ENCODE measurements at places on chromosomes 6 and 20. TPM values are rescaled to one million over a fixed set of nuclear protein-coding genes. Genes with fewer than 3 reads are reported as not detected.
A peak's percentile ranks its signal among the peaks of the same experiment; 100 is the strongest.

DNA sequence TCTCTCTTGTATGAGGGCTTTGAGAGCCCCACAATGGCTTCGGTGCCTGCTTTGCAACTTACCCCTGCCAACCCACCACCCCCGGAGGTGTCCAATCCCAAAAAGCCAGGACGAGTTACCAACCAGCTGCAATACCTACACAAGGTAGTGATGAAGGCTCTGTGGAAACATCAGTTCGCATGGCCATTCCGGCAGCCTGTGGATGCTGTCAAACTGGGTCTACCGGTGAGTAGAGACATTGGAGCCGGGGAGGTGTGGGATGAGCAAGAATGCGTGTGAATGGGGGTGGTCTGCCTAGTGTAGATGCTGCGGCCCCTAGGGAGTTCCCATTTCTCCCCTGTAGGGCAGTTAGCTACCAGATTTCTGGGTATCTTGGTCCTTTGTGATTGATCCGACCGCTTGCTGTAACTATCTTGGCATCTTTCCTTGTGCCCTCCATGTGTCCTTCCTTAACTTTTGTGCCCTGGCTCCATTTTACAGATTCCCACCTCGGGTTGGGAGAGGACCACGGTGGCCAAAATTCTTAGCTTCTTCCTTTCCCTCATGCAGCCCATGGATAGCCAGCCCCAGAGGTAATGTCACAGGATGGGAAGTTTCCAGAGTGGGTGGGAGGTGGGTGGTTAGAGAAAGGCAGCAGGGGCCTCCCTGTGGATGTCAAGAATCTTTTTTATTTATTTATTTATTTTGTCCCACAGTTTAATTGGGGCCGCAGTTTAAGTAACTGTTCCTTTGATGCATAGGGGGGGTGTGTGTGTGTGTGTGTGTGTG is 6.3 kb downstream of the BRD2 start:
- H3K27me3 ChIP-seq = no peaks in the 10 kb centered on the region
- peak overlapping the region; percentile 84 for H3K27ac ChIP-seq
- peaks cover 43% of the 10 kb centered on the region for H3K4me1 ChIP-seq

The ECT2L gene
- total RNA-seq = not detected

The TRAPPC3L gene
- not detected for total RNA-seq

GRCh38 chr6:106411643-106412200 is 51.2 kb downstream of the CRYBG1 start:
- no peaks in the 10 kb centered on the region for H3K4me1 ChIP-seq
- H3K27ac ChIP-seq = no peak overlapping the region
- no peak for DNase-seq
- no peaks in the 10 kb centered on the region for H3K27me3 ChIP-seq

GRCh38 chr6:163952005-163952404 is 537.5 kb downstream of the QKI start:
- H3K27me3 ChIP-seq = peaks cover 6% of the 10 kb centered on the region
- no peak overlapping the region for H3K27ac ChIP-seq
- DNase-seq = no peak

The NRSN2 gene
- 7.6 TPM for total RNA-seq

DNA sequence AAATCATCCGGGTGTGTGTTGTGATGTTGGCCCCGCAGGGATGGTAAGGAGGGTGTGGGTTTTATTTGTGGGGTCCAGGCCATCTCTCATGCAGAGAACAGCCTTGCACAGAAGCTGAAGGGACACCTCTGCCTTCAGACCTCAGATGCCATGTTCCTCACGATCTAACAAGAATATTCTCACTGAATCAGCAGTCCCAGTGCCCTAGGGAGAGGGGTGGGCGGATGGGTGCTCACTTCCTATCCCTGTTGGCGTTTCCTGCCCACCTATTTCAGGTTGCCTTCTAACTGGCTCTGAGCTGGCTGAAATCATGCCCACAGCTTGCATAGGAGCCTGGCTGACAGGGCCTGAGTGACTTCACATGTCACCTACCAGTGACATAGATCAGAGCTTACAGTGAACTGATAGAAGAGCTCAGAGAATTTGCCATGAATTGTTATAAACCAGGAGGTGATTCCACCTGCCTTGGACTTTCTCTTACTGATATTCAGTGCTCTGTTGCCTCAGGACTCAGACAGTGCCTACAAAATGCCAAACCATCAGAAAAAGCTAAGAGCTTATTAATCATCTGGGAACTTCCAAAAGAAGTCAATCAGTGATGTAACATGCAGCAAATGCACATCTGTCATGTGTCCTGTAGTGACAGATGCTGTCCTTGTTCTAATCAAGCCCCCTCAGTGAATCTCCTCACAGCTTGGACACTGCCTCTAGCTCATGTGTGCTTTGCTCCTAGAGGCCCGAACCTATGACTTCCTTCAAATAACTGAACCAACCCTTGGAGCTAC is 285.8 kb upstream of the PRND start:
- no peaks in the 10 kb centered on the region for H3K36me3 ChIP-seq
- no peak overlapping the region for H3K27ac ChIP-seq
- no peaks in the 10 kb centered on the region for H3K4me1 ChIP-seq
- peaks cover 3% of the 10 kb centered on the region for H3K27me3 ChIP-seq

The PRDM1 gene
- total RNA-seq = 88.2 TPM

- H3K4me1 ChIP-seq = peaks cover 14% of the 10 kb centered on the region
- H3K27me3 ChIP-seq = no peaks in the 10 kb centered on the region
- peaks cover 14% of the 10 kb centered on the region for H3K36me3 ChIP-seq
- no peak overlapping the region for H3K4me3 ChIP-seq
- DNase-seq = no peak
Observed at GRCh38 chr20:38894091-38894847, 31.9 kb upstream of the FAM83D start.

DNA sequence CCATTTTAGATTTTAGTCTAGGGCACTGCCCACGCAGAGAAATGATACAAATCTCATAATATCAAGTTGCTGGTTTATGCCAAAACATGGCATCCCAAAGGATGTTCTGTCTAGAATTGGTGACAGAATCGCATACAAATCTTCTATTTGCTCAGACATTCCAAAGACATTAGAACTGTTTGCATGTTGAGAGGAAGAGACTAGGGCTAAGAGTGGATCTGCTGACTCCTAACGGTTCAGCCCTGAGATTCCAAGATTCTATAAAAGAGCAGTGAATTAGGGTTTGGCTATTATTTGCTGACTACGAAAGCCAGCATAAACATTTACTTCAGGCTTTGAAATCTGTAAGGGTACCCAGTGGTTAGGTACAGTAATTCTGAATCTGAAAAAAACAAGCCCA is 3.6 kb downstream of the EPB41L2 start:
- no peak overlapping the region for H3K4me3 ChIP-seq
- no peaks in the 10 kb centered on the region for H3K27me3 ChIP-seq
- H3K4me1 ChIP-seq = peaks cover 14% of the 10 kb centered on the region
- no peak overlapping the region for H3K27ac ChIP-seq
- H3K36me3 ChIP-seq = no peaks in the 10 kb centered on the region

DNA sequence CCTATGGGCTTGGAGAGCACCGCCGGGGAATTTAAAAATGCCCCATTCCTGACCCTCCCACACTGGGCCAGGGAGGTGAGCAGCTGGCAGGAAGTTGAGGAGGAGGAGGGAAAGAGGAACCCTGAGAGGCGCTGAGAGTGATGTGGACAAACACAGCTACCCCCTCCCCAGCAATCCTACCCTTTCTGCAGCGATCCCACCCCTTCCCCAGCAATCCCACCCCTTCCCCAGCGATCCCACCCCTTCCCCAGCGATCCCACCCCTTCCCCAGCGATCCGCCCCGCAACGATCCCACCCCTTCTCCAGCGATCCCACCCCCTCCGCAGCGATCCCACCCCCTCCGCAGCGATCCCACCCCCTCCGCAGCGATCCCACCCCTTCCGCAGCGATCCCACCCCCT is 111.6 kb downstream of the SYCP2 start:
- no peak overlapping the region for H3K27ac ChIP-seq
- H3K27me3 ChIP-seq = no peaks in the 10 kb centered on the region
- H3K4me3 ChIP-seq = no peak overlapping the region
- no peaks in the 10 kb centered on the region for H3K4me1 ChIP-seq
- no peak for DNase-seq

DNA sequence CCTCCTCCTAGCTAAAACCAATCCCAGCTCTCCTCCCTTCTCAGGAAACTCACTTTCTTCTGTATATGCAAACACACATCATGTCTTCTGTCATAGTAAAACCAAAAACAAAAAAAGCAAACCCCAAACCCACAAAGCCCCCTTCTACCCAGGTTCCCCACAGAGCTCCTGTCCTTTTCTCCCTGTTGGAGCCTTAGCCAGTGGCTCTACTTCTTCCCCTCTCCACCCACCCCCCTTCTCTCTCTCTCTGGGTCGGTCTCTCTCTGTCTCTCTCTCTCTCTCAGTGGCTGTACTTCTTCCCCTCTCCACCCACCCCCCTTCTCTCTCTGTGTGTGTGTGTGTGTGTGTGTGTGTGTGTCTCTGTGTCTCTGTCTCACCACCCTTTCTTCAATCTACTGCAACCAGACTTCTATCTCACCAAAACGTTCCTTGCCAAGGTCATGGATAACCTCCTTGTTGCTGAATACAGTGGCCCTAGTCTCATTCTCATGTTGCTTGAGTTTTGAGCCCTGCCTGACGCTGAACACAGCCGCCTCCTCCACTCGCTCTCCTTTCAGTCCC is 8.7 kb upstream of the OSER1 start:
- H3K27ac ChIP-seq = no peak overlapping the region
- DNase-seq = no peak
- peaks cover 39% of the 10 kb centered on the region for H3K4me1 ChIP-seq
- peak overlapping the region; percentile 48 for H3K4me3 ChIP-seq

The GPLD1 gene
- 0.64 TPM for total RNA-seq

DNA sequence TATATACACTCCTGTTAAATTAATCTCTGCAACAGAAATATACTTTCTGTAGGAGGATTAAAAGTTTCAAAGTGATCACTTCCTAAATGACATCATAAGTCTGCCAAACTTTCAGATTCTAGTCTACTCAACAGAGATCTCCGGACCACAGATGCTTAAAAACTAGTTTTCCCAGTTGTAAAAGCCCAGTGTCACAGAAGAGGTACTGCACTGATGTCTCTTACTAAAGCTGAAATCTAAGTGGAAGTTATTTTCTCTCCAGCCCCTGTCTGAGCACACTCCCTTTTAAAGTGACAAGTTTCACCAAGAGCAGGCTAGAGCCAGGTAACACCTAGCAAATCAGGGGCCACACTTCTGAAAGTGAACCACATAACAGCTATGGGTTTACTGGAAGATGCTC is 71.6 kb upstream of the DST start:
- no peaks in the 10 kb centered on the region for H3K36me3 ChIP-seq
- H3K27ac ChIP-seq = no peak overlapping the region
- no peaks in the 10 kb centered on the region for H3K27me3 ChIP-seq
- DNase-seq = no peak
- H3K4me3 ChIP-seq = no peak overlapping the region
- no peaks in the 10 kb centered on the region for H3K4me1 ChIP-seq

DNA sequence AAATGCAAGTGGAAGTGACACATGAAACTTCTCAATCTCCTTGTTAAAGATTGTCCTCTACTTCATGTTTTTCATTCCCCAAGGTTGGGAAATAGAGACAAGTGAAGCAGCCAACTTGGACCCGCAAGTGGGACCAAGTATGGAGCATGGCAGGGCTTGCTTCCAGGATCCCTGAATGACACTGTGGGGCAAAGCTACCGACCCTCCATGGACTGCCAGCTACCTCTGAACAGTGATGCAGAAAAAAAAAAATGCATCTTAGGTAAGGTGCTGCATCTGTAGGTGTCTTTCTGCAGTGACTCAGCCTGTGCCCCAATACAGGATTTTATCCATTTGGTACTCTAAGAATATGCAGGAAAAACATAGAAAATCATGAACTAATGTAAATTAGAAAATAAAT is 119.1 kb upstream of the ENPP5 start:
- DNase-seq = no peak
- H3K36me3 ChIP-seq = no peaks in the 10 kb centered on the region
- no peaks in the 10 kb centered on the region for H3K4me1 ChIP-seq
- no peak overlapping the region for H3K4me3 ChIP-seq
- H3K27ac ChIP-seq = no peak overlapping the region

DNA sequence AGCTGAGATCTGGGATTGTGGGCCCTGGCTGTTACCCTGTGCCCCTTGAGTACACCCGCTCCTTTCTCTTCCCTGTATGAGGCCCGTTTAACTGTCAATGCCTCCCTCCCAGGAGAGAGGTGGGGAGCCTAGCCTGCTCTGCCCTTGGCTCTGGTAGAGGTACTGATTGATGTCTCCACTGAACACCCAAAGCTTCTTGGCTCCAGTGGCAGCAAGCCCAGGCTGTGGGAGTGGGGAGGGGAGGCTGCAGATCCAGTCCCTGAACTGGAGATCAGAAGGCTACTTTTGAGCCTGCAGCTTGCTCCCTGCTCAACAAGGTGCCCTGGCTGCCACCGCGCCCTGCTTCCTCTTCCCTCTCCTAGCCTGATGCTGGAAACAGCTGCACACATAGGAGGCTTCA is 7.5 kb downstream of the LRRC73 start:
- no peak for DNase-seq
- peaks cover 36% of the 10 kb centered on the region for H3K36me3 ChIP-seq
- no peak overlapping the region for H3K4me3 ChIP-seq

- DNase-seq = no peak
- H3K27me3 ChIP-seq = no peaks in the 10 kb centered on the region
- no peak overlapping the region for H3K4me3 ChIP-seq
- H3K4me1 ChIP-seq = no peaks in the 10 kb centered on the region
- no peaks in the 10 kb centered on the region for H3K36me3 ChIP-seq
- no peak overlapping the region for H3K27ac ChIP-seq
Observed at GRCh38 chr6:49906526-49906925, 40.2 kb upstream of the CRISP1 start.

DNA sequence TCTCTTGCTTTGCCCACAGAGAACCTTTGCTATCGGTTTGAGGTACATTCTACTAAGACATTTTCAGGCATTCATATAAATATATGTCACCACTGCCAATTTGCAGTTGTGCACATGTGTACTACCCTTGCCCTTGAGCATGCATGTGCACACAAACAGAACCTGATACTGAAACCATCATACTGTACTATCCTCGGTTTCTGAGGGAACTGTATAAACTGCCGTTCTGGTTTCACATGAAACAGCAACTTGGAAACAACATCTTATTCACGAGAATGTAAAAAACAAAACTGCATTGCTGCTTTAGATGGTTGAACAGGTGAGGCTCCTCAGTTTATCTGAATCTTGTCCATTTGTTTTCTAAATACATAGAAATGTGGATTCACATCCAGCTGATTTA is 151.2 kb upstream of the TMEM170B start:
- no peaks in the 10 kb centered on the region for H3K27me3 ChIP-seq
- H3K27ac ChIP-seq = no peak overlapping the region
- no peak overlapping the region for H3K4me3 ChIP-seq
- no peak for DNase-seq

The ENPP1 gene
- 2.2 TPM for total RNA-seq

- H3K36me3 ChIP-seq = peaks cover 64% of the 10 kb centered on the region
- H3K4me1 ChIP-seq = peaks cover 35% of the 10 kb centered on the region
- peak; percentile 45 for DNase-seq
Observed at GRCh38 chr6:137880746-137881521, 13.9 kb downstream of the TNFAIP3 start.

The PKIB gene
- 0.26 TPM for total RNA-seq

The TCP11 gene
- not detected for total RNA-seq
